ENCODE measurements at places on chromosomes 4 and X. TPM values are rescaled to one million over a fixed set of nuclear protein-coding genes. Genes with fewer than 3 reads are reported as not detected.

- no peak for DNase-seq
These were observed 74.7 kb upstream of the INTU start for GRCh38 chr4:127558088-127558487.

GRCh38 chr4:11002961-11003360 lies 318.4 kb upstream of the CLNK start:
- DNase-seq: no peak

GRCh38 chr4:112516066-112516470 lies at the start of gene NEUROG2:
NEUROG2 (minus strand) TSS chr4:112516180; CDS start chr4:112515475, 705 bp downstream.
- DNase-seq: no peak

- no peak for DNase-seq
These were observed 47.3 kb upstream of the GATB start for GRCh38 chr4:151808120-151808529.

GRCh38 chr4:69859140-69859685 lies 732 bp downstream of the SULT1E1 start:
- no peak for DNase-seq

- DNase-seq: no peak
These were observed 7.1 kb upstream of the NEIL3 start for GRCh38 chr4:177302371-177303100.

DNA sequence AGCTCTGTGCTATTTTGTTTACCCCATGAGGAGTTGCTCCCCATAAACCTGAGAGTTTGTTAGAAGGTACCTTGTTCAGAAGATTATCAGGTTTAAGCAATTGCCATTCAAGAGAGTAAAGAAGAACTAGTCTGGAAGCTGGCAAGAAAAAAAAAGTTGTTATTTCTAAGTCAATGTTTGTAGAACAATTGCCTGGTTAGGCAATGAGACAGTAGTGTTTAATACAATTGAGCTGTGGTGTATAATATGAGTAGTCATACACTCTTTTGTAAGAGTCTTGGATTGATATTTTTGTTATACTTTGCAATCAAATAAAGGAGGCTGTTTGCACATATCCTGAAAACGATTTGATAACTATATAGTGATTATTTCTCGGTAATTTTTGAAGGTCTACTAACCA lies 44.7 kb downstream of the GALNT7 start:
- DNase-seq: no peak

GRCh38 chr4:58649226-58649625 lies 1539.0 kb upstream of the IGFBP7 start:
- no peak for DNase-seq

DNA sequence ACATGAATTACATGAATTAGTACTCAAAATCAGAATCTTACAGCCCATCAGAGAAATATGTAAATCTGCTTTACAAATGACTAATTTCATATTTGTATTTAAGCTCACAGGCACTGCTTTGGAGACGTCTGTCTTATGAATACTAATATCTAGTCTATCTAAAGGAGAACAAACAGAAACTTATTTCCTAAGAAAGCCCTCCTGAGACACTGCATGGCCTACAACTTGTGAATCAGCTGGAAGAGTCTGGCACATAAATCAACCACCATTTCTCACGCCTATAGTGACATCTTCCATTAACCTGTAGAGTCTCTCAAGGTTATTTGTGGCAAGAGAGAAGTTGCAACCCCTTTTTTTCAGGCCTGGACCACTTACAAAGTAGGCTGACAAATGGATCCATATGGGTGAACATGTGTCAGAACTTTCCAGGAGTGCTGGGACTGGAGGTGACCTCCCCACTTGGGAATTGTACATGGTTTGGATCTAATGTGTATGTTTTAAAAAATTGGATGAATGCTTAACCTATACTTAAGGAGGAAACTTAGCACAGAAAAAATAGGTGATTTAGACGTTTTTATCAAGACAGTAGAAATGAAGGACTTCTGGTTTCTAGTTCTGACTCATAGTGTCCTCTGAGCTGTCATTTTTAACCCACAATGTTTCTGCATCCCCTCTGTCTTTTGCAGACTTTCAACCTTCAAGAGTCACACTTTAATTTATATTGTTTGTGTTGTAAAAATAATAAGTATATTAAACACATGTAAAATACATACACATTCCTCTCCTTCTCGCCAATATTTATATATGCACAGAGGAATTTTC lies 83.2 kb upstream of the ARHGAP24 start:
- no peak for DNase-seq

- no peak for DNase-seq
These were observed 153.8 kb downstream of the DCLK2 start for GRCh38 chr4:150232029-150232428.

DNA sequence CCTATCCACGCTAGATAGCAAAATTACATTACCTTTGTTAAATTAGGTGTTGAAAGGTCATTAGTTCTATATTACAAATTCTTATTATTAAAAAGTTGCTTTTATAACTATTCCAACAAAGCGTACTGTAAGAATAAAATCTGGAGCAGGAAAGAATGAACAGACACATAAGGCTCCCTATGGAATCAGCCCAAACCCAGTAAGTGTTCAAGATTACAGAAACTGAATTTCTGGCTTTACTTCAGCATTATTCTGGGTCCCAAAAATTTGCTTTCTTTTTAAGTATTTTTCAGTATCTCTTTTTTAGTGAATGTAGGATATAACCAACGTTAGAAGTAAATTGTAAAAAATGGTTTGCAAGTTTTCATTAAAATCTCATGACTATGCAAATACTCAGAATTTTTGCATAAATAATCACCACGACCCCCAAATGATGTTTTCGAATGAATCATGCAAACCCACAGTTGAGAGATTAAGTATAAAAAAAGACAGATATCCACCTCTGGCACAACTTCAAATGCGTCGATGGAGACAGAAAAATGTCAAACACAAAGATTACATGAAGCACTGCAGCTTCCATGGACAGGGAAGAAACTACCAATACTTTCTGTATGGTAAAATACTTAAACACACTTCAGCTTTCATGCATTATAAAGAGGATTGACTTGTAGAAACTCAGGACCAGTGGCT lies 238.5 kb downstream of the RASL11B start:
- DNase-seq: no peak

DNA sequence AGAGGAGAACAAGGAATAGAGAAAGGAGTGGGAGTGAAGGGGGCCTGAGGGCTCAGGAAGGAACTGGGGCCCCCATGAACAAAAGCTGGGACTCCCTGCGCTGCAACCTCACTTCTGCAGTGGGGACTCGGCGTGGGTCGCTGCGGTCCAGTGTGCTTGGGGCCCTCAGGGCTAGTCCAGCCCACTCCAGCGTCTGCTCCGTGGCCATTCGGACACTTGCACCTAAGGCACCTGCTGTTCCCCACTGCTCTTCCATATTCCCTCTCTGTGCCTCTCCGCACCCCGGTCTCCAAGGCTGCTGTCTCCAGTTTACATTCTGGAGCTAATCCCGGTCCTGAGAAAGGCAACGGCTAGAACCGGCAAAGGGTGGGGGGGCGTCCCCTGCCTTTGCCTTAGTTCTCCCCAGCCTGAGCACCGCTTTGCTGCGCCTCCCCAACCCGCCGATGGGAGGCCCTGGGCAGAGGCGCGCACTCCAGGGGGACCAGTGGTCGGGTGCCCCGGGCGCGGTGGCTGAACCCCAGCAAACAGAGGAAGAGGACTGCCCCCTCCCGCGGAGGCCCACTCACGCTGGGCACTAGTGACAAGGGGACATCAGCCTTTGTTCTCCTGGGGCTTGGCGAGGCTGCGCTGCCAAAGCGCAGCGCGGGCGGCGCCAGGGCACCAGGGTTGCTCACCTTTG lies 327.7 kb upstream of the F9 start:
- no peak for DNase-seq

DNA sequence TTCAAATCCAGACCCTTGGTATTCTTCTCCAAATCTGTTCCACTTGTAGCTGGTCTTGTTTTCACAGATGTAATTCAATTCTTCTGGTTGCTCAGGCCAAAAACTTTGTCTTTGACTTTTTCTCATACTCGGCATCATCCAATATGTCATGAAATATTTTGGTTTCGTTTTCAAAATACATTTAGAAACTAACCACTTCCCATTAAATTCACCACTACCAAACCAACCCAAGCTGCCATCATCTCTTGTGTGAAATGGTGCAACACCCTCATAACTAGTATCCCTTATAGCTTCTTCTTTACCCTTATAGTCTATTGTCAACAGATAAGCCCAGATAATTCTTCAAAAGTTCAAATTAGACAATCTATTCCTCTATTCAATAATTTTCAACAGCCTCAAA lies 192.1 kb downstream of the PRR32 start:
- no peak for DNase-seq

GRCh38 chr4:169009286-169010124 lies 550 bp downstream of the CBR4 start:
- peak; percentile 66 for DNase-seq

The DCUN1D4 gene
- total RNA-seq: 46.7 TPM

All from activated T-cell treated with anti-CD3 and anti-CD28 coated beads, Interleukin-2, amount 50 U/mL, for 72 hours (primary cell).